Activated effector memory CD4-positive, alpha-beta T cell treated with Interleukin-2 at 50 U/mL for 16 hours (primary cell): ENCODE measurements at places on chromosomes 5 and 9.
A peak's percentile ranks its signal among the peaks of the same experiment; 100 is the strongest.

DNA sequence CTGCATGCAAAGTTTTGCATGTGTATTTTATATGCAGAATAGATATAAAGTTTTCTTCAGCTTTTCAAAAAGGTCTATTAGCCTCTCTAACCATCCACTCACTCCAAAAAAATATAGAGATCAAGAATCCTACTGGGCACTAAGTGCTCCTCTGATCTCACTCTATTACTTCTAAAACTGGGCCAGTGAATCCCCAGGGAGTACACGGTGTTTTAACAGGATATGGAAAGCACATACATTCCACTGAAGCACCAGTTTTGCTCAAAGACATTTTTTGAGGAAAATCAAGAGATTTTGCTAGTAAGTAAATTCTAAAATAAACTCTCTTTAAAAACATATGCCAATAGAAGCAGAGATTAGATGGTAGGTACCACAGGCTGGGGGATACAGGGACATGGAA, 95.2 kb downstream of the DEPDC1B start:
- DNase-seq = no peak

GRCh38 chr5:143229896-143230675, 173.4 kb downstream of the NR3C1 start:
- peak; percentile 17 for DNase-seq

GRCh38 chr5:157180374-157181264, at the start of gene ITK:
Gene ITK, plus strand, starts transcription at chr5:157180840. Its CDS starts 138 bp downstream, at chr5:157180978.
- DNase-seq = no peak

DNA sequence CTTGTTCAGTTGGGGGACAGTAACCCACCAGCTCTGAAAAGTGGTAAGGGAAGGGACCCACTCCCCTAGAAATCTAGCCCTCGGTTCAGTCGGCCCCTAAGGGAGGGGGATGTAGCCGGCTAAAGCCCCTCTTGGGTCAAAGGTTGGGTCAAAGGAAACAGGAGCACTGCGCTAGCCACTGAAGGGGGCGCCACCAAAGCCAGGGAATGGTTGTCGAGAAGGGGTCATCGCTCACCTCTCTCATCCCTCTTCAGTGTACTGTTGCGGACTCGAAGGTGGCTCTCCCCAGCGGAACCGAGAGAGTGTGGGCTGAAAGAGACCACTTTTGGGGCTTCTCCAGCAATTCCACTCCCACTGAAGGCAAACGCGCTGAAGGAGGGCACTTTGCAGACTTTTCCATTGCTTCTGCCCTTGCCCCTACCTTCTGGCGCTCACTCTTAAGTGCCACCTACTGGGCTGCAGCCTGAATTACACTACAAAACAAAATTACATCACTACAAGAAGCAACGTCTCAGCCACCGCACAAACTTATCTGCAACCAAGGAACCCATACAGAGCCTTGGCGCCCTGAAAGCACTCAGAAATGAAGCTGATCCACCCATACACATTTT, 396.9 kb downstream of the PDE4D start:
- no peak for DNase-seq

GRCh38 chr5:169762338-169763095, 125.4 kb downstream of the DOCK2 start:
- no peak for DNase-seq

- DNase-seq = no peak
Measured at GRCh38 chr5:154442801-154443200, 3.0 kb upstream of the SAP30L start.

DNA sequence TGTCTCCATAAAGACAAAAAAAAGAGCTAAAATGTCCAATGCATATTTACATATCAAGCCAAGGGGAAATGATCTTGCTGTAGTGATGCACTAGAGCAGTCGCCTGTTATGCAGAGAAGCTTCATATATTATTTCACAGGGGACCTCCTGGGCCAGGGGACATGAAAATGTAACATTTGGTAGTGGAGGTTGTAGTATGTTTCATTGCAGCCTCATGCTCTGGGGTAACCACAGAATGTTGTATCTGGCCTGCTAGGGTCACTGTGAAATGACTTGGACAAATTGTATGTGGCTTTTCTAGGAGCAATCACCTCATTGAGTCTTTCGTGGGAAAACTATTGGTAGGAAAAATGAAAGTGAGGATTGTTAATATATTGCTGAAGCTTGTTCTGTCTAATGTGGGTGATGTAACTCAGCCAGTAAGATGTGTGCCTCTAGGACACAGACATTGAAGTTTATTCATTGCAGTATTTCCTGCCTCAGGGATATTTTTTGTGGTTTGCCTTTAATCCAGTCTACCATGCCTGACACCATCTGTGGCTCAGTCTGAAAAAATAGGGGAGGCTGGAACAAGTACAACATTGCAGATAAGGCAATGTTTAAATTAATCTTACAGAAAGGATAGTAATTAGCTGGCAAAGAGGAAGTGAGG, 430.8 kb upstream of the TNC start:
- no peak for DNase-seq

DNA sequence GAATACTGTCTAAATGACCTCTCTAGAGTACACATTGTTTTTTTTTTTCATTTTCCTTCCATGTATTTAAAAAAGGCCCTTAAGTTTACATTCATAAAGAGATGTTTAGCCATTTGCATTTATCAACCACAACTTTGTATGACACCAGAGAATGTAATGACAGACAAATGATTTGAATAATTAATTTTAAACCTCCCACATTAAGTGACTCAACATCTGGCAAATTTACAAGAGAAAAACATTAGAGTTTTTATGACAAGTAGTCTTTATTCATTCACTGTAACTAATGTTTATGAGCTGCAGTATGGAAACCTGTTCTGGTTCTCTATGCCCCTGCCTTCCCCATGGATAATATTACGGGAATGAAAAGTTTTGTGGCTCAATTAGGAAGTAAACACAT, 1093.8 kb upstream of the CDH9 start:
- no peak for DNase-seq

DNA sequence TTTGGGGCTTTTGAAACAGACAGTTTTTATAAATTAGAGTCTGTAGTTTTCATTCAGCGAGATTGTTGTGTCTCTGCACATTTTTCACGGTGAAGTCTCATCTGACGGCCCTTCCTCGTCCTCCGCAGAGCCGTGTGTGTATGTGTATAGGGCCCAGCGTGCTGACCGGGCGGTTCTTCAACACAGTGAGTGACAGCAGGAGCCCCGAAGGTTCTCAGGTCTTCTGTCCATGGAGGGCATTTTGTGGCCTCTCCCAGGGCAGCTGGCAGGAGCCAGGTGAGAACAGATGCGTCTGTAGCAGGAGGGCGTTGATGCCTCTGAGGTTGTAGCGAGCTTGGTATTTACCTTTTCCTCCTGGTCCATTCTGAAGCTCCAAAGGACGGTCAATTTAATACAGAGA, 116.0 kb upstream of the LPCAT1 start:
- no peak for DNase-seq

DNA sequence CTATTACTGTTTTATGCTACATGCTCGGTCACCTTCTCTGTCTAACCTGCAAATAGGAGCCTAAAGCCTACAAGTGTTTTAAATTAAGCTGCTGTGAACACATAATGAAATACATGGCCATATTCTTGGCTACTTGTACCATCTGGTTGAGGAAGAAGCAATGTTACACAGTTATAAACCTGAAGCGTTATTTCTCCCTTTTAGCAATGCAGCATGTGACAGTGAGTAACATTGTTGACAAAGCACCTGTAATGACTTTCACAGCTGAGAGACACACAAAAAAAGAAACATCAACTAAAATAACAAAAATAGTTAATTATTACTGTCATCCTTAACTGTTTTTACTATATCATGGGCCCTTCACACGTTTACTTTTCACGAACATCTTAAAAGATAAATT, 146.9 kb downstream of the RORB start:
- no peak for DNase-seq

DNA sequence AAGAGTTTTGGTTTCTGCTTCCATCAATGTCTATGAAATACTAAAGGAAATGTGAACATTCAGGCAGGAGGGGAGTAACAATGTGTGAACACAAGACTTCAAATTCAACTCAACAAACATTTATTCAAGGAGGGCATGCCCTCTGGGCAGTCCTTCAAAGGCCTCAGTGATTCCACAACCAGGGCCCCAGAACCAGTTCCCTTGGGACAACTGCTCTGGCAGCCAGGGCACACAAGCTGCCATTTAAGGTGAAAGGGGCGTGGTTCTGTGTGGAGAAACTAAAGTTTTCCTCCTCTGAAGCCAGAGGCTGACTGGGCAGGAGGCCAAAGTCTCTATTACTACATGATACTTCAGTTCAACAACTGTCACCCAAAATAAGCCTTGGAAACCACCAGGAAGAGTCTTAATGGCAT, 3.2 kb downstream of the RBM18 start:
- DNase-seq = no peak

GRCh38 chr5:81728301-81728700, 22.6 kb downstream of the SSBP2 start:
- DNase-seq = no peak

GRCh38 chr9:129280623-129281271, 102.7 kb upstream of the IER5L start:
- no peak for DNase-seq

DNA sequence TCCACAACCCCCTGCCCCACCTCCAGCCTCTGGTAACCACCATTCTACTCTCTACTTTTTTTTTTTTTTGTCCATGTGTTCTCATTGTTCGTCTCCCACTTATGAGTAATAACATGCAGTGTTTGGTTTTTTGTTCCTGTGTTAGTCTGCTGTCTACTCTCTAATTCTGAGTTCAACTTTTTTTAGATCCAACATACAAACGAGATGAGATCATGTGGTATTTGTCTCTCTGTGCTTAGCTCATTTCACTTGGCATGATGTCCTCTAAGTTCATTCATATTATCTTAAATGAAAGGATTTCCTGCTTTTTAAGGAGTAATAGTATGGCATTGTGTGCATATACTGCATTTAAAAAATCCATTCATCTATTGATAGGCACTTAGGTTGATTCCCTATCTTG, 130.9 kb downstream of the NMUR2 start:
- DNase-seq = no peak

GRCh38 chr9:133955821-133956411, 36.2 kb downstream of the VAV2 start:
- DNase-seq = peak; percentile 14

DNA sequence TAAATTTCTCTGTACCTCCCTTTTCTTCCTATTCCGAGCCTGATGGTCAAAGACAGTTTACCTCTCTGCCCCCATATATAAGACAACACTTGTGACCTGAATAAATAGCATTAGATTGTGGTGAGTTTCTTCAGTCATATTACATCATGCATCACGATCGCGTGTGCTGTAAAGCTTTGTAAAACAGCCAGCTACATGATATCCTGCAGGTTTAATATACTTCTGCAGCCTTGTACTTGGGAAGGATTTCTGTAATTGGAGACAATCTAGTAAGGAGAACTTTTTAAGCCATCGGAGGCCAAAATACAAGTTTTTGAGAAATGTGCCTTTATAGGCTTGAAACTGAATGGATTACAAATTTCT, 711.8 kb upstream of the WWC1 start:
- DNase-seq = no peak

DNA sequence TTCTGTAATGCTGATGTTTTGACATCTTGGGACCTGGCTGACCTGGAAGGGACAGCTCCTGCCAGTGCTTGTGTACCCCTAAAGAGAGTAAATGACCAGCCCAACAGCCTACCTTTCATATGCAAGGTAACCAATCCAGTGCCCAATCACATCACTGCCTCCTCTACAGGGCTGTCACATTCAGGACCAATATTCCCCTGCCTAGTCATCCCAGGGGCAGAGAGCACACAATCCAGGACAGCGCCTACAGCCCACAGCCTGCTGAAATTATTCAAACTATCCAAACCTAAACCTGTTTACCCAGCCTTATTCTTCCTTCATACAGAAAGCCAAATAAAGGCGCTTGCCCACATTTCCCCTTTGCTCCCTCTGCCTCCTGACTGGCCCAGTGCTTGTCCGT, 284.1 kb downstream of the CTNND2 start:
- no peak for DNase-seq

GRCh38 chr9:114994768-114995167, 64.4 kb upstream of the TNFSF8 start:
- DNase-seq = no peak

- DNase-seq = no peak
Measured at GRCh38 chr5:146474065-146474464, 26.9 kb downstream of the TCERG1 start.

DNA sequence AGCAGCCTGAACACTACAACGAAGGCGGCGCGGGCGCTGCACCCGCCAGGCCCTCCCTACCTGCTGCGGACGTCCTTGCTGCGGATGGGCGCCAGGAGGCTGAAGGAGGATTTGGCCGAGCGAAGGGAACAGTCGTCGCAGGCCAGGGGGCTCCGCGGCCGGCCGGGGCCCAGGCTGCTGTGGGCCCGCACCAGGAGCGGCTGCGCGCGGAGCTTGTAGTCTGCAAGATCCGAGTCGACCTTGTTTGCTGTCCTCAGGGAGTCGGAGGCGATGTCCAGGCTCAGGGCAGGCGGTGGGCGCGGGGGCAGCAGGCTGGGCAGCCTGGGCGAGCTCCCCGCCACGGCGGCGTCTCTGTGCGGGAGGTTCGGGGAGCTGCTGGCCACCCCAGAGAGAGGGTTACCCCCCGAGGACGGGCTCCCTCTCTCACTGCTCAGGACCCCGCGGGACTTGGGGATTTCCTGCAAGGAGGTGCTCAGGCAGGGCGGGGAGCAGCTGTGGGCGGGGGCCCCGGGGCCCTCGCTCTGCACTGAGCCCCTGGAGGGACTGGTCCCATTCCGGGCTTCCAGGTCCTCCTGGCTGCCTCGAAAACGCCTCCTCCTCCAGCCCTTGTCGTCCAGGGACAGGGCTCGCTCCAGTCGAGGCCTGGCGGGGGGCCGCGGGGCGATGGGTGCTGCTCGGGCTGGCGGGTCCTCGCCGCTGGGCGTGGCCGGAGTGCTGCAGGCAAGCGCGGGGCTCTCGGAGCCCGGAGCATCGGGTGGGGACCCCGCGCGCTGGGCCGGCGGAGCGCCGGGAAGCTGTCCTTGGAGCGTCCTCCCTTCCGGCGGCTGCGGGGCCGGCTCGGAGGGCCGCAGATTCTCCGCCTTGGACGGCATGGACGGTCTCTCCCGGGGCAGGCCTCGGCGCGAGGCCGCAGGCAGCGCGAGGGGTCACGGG, 831 bp downstream of the INPP5E start:
- DNase-seq = peak; percentile 39

GRCh38 chr5:142982821-142983200, 212.6 kb downstream of the ARHGAP26 start:
- no peak for DNase-seq

GRCh38 chr9:103037508-103038477, 42.7 kb downstream of the CYLC2 start:
- no peak for DNase-seq

DNA sequence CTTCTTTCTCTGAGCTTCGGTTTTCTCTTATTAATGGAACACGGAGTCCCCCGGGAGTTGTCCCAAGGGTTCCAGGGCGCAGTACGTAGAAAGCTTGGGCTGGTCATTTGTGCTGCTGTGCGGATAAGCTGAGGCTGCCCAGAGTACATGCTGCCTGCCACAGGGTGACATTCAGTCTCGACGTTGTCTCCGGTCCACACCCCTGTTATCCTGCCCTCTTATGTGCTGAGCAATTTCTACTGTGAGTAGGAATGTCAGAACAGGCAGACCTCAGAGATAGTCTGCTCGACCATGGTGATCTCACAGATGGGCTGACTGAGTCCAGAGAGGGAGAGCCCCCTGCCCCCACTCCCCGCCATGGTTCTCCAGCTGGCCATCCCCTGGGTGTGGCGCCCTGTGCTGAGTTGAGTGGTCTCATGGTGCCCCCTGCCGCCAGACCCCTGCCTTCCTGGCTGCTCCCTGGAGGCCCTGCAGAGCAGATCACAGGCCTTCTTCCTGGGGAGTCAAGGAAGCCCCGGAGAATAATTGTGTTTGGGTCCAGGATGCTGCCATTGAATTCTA, 124.0 kb downstream of the RGS3 start:
- DNase-seq = no peak

- no peak for DNase-seq
Measured at GRCh38 chr5:127602481-127602880, 46.4 kb upstream of the CTXN3 start.

- DNase-seq = no peak
Measured at GRCh38 chr5:140292212-140293036, 10.5 kb downstream of the PFDN1 start.
